ENCODE measurements at places on chromosomes 4 and X. TPM values are rescaled to one million over a fixed set of nuclear protein-coding genes. Genes with fewer than 3 reads are reported as not detected.

- no peak overlapping the region for H3K27ac ChIP-seq
- DNase-seq = peak; percentile 40
- no peak overlapping the region for H3K4me3 ChIP-seq
- no peaks in the 10 kb centered on the region for H3K27me3 ChIP-seq
- no peaks in the 10 kb centered on the region for H3K36me3 ChIP-seq
These were observed 885.8 kb downstream of the SH3BGRL start for GRCh38 chrX:82087699-82088098.

DNA sequence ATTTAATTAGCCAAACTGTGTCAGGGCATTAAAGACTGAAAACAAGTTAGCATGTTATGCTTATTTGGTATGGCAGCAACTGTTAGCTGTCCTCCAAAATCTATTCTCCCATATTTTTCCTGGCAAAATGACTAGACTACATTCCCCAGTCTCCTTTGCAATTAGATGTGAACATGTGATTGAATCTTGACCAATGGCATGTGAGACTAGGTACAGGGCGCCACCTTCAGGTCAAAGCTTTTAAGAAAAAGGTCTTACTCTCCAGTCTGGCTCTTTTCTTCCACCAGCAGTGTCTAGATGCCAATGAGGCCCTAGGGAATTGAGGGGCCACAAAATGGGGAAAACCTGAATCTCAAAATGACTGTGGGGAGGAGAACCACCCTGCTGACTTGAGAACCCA is 408.2 kb downstream of the SMARCA1 start:
- H3K27me3 ChIP-seq = no peaks in the 10 kb centered on the region
- no peak overlapping the region for H3K4me3 ChIP-seq
- no peak for DNase-seq
- H3K4me1 ChIP-seq = no peaks in the 10 kb centered on the region
- no peak overlapping the region for H3K27ac ChIP-seq

GRCh38 chr4:176437756-176438155 is 118.0 kb downstream of the SPCS3 start:
- H3K4me3 ChIP-seq = no peak overlapping the region
- H3K36me3 ChIP-seq = no peaks in the 10 kb centered on the region
- no peaks in the 10 kb centered on the region for H3K4me1 ChIP-seq
- no peaks in the 10 kb centered on the region for H3K27me3 ChIP-seq
- no peak for DNase-seq
- no peak overlapping the region for H3K27ac ChIP-seq

GRCh38 chrX:111114806-111115205 is 18.8 kb downstream of the PAK3 start:
- H3K27ac ChIP-seq = no peak overlapping the region
- no peaks in the 10 kb centered on the region for H3K27me3 ChIP-seq
- no peak overlapping the region for H3K4me3 ChIP-seq
- no peak for DNase-seq

DNA sequence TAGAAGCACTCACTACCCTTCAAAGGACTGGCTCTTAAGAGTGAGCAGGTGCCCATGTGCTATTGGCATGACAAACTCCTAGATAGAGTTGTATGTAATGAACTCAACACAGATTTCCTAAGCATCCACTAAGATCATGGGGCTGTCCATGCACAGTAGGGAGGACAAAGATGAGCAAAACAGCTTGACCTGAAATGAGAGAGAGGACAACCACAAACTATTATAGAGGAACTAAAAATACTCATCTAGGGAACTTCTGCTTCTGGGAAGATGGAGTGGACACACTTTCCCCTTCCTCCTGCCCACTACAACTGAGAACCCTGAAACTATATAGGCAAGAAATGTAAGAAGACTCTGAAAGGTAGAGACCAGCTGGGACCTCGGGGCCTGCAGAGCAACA is 20.8 kb upstream of the TMEM128 start:
- DNase-seq = no peak
- H3K27ac ChIP-seq = peak overlapping the region; percentile 64
- no peaks in the 10 kb centered on the region for H3K4me1 ChIP-seq
- H3K36me3 ChIP-seq = peaks cover 76% of the 10 kb centered on the region
- H3K27me3 ChIP-seq = no peaks in the 10 kb centered on the region

DNA sequence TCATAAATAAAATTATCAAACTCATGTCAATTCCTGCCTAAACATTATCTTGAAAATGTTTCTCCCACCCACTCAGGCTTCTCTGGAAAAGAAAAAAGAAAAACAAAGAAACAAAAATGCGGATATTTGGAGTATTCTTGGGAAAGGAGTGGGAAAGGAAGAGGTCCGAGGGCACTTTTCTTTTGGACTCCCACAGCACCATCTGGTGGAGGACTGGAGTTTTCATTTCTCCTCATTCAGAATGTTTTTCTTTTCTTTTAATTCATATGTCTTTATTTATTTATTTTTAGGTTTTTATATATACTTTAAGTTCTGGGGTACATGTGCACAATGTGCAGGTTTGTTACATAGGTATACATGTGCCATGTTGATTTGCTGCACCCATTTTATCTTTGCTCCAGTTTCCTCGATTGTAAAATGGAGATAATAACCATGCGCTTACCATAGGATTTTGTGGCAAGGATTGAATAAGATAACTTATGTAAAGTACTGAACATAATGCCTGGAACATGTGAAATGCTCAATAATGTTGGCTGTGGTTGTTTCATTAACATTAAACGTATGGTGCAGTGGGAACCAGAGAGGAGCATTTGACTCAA is 8.0 kb upstream of the KCNE5 start:
- no peaks in the 10 kb centered on the region for H3K4me1 ChIP-seq
- no peak overlapping the region for H3K27ac ChIP-seq
- no peaks in the 10 kb centered on the region for H3K36me3 ChIP-seq
- H3K27me3 ChIP-seq = no peaks in the 10 kb centered on the region
- H3K4me3 ChIP-seq = no peak overlapping the region
- DNase-seq = no peak

DNA sequence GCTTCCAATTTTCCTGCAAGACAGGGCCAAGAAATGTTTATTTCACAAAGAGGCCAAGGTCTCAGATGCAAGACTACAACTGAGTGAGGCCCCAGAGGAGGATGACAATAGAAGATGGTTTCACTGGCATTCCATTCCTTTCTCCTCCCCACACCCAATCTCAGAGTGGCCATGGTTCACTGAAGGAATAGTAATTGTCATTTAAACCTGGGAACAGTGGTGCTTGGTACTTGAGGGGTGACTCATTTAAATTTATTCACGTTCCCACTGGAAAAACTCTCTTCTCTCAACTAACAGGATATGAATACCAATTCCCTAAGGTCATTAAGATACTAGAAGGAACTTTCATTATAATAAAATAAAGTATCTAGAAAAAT is 35.3 kb upstream of the CXCL8 start:
- H3K4me3 ChIP-seq = no peak overlapping the region
- H3K27ac ChIP-seq = peak overlapping the region; percentile 82
- no peak for DNase-seq
- no peaks in the 10 kb centered on the region for H3K36me3 ChIP-seq

DNA sequence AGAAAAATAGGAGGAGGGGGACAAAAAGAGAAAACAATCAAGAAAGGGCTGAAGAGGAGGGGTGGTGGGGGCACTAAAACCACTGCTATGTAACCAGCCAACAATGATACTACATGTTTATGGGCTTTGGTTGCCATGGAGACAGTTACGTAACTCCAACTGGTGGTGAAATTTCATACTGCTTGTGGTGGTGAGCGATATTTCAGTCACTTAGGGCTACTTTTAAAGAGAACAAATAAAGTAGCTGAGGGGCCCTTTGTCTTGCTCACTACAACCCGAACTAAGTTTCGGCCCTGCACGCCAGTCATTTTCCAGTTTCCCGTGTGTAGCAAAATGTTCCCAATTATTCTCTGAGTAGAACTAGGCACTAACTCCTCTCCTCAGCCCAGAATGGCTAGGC is 275.2 kb upstream of the EDA2R start:
- H3K27ac ChIP-seq = no peak overlapping the region
- DNase-seq = peak; percentile 24
- H3K36me3 ChIP-seq = no peaks in the 10 kb centered on the region
- no peaks in the 10 kb centered on the region for H3K4me1 ChIP-seq
- H3K4me3 ChIP-seq = no peak overlapping the region

- H3K4me3 ChIP-seq = no peak overlapping the region
- no peaks in the 10 kb centered on the region for H3K36me3 ChIP-seq
- DNase-seq = no peak
- no peak overlapping the region for H3K27ac ChIP-seq
- H3K4me1 ChIP-seq = no peaks in the 10 kb centered on the region
These were observed 858.8 kb upstream of the FRG1 start for GRCh38 chr4:189081826-189082225.

- no peaks in the 10 kb centered on the region for H3K27me3 ChIP-seq
- no peaks in the 10 kb centered on the region for H3K36me3 ChIP-seq
- no peak for DNase-seq
- H3K27ac ChIP-seq = no peak overlapping the region
- no peaks in the 10 kb centered on the region for H3K4me1 ChIP-seq
These were observed 203.5 kb upstream of the TET2 start for GRCh38 chr4:104942990-104943743.

GRCh38 chr4:84666439-84666838 is 83.5 kb downstream of the CDS1 start:
- no peaks in the 10 kb centered on the region for H3K27me3 ChIP-seq
- H3K36me3 ChIP-seq = peaks cover 35% of the 10 kb centered on the region
- no peak overlapping the region for H3K27ac ChIP-seq
- H3K4me3 ChIP-seq = no peak overlapping the region
- no peak for DNase-seq

GRCh38 chrX:134764202-134764785 is 106.0 kb upstream of the PLAC1 start:
- no peak overlapping the region for H3K27ac ChIP-seq
- no peaks in the 10 kb centered on the region for H3K4me1 ChIP-seq
- peaks cover 4% of the 10 kb centered on the region for H3K27me3 ChIP-seq
- DNase-seq = no peak

- H3K27ac ChIP-seq = peak overlapping the region; percentile 63
- no peak for DNase-seq
- H3K4me3 ChIP-seq = no peak overlapping the region
- H3K27me3 ChIP-seq = no peaks in the 10 kb centered on the region
- H3K36me3 ChIP-seq = no peaks in the 10 kb centered on the region
- no peaks in the 10 kb centered on the region for H3K4me1 ChIP-seq
These were observed 61.9 kb upstream of the NFKB1 start for GRCh38 chr4:102439236-102439614.

GRCh38 chr4:142773505-142773904 is 72.6 kb downstream of the INPP4B start:
- H3K4me3 ChIP-seq = no peak overlapping the region
- no peaks in the 10 kb centered on the region for H3K4me1 ChIP-seq
- H3K27me3 ChIP-seq = no peaks in the 10 kb centered on the region
- no peak overlapping the region for H3K27ac ChIP-seq

DNA sequence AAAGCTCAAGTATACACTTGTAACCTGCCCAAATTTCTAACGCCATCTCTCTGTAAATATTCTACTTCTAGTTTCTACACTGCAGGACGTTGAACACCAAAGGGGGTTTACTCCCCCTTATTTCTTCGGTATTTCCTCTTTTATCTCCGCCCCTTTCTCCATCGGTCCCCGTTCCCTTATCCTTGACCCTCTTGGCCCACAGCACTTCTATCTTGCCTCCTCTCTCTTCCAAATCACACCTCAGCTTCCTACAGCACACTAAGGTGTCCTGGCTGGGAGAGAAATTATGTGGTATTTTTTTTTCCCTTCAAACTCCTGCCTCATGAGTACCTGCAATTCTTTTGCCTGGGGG is 715 bp downstream of the ZMAT1 start:
- DNase-seq = no peak
- H3K4me3 ChIP-seq = peak overlapping the region; percentile 69
- no peaks in the 10 kb centered on the region for H3K36me3 ChIP-seq
- no peaks in the 10 kb centered on the region for H3K27me3 ChIP-seq
- no peaks in the 10 kb centered on the region for H3K4me1 ChIP-seq
- peak overlapping the region; percentile 85 for H3K27ac ChIP-seq

GRCh38 chrX:120446498-120446897 is 22.6 kb downstream of the LAMP2 start:
- H3K27ac ChIP-seq = no peak overlapping the region
- DNase-seq = no peak
- H3K36me3 ChIP-seq = peaks cover 51% of the 10 kb centered on the region
- H3K4me1 ChIP-seq = no peaks in the 10 kb centered on the region
- no peak overlapping the region for H3K4me3 ChIP-seq
- H3K27me3 ChIP-seq = no peaks in the 10 kb centered on the region

- no peaks in the 10 kb centered on the region for H3K27me3 ChIP-seq
- no peak overlapping the region for H3K27ac ChIP-seq
- peaks cover 4% of the 10 kb centered on the region for H3K36me3 ChIP-seq
- peaks cover 67% of the 10 kb centered on the region for H3K4me1 ChIP-seq
- H3K4me3 ChIP-seq = no peak overlapping the region
These were observed 18.0 kb downstream of the ARHGAP10 start for GRCh38 chr4:147749811-147750321.

GRCh38 chr4:162101337-162101736 is 62.5 kb downstream of the FSTL5 start:
- no peaks in the 10 kb centered on the region for H3K4me1 ChIP-seq
- DNase-seq = no peak
- no peak overlapping the region for H3K4me3 ChIP-seq
- H3K36me3 ChIP-seq = no peaks in the 10 kb centered on the region

The PDZD4 gene
- total RNA-seq = 6.7 TPM

The LRAT gene
- not detected for total RNA-seq

The RS1 gene
- not detected for total RNA-seq

The SLC10A7 gene
- total RNA-seq = 22.0 TPM

The FAM53A gene
- total RNA-seq = 0.73 TPM

The NOX1 gene
- not detected for total RNA-seq

The UGT2A1 gene
- total RNA-seq = not detected

The PPP4R3C gene
- not detected for total RNA-seq

The TRAM1L1 gene
- total RNA-seq = 4.8 TPM

The TMEM35A gene
- 3.9 TPM for total RNA-seq

The PTCHD1 gene
- 6.2 TPM for total RNA-seq

The PIN4 gene
- not detected for total RNA-seq

Data from stomach (tissue), 19 donors.